ENCODE measurements at places on chromosomes 3 and 15. TPM values are rescaled to one million over a fixed set of nuclear protein-coding genes. Genes with fewer than 3 reads are reported as not detected.

The BCL6 gene
- total RNA-seq, result 4.1 TPM

The RPL32 gene
- total RNA-seq, result 2,021 TPM

The LRRC2 gene
- 2.6 TPM for total RNA-seq

The UNC13C gene
- 0.02 TPM for total RNA-seq

Measured in H9 (cell line).